ENCODE measurements at places on chromosomes 1 and 21.

DNA sequence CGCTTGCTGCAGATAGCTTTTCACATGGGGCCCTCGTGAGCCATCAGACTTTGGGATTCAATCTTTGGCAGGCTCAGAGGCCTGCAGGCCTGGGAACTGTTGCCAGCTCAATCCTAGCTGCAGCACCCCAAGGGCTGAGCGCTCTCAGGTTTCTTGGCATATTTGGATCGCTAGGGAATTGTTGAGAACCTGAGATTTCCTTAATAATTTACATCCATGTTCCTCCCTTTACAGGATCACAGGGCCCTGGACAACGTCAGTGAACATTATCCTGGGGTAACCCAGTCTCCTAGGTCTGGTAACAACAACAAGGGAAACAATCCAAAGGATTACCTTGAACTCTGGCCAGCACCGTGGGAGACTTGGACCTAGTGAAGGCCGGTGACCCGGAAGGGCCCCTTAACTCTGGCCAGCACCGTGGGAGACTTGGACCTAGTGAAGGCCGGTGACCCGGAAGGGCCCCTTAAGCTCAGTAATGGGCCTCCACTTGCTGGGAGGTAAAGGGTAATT is 49.3 kb upstream of the NEK2 start:
- no peak for DNase-seq

DNA sequence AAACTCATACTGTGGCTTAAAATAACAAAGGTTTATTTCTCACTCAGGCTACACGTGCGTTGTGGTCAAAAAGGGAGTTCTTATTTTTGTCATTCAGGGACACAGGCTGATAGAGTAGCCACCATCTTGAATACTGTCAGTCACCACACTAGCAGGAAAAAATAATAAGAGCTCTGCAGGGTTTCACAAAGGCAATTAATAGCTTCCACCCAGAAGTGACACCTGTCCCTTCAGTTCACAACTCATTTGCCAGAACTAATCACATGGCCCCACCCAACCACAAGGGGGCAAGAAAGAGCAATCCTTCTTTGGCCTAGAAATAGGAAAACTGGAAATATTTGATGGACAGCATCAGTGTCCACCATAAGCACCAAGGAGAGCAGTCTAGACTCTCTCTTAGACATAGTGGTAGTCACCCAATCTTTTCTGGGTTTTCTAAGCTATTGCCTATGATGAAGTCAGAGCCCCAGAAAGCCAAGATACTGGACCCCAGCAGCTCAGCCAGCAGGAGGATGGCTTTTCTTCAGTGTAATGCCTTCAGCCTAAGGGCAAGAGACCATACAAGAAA is 8.2 kb downstream of the HAPLN2 start:
- DNase-seq: peak; percentile 29

GRCh38 chr1:112836642-112837041 is 119.4 kb downstream of the SLC16A1 start:
- DNase-seq: no peak

DNA sequence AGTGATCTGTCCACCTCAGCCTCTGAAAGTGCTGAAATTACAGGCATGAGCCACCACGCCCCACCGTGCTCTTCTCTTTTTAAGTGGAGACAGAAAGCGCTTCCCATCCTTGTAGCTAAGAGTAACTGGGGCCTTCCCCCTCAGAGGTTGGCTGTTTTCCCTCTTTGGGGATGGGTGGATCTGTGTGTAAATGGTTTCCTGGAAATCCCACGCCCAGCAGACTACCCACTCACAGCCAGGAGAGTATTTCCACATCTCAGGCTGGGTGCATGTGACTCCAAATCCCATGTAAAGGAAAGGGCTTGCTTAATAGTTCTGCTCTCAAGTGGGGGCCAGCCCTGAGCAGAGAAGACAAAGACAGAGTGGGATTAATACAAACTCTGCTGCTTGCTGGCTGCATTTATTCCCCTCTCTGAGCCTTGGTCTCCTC is 19.6 kb upstream of the TCEA3 start:
- no peak for DNase-seq

DNA sequence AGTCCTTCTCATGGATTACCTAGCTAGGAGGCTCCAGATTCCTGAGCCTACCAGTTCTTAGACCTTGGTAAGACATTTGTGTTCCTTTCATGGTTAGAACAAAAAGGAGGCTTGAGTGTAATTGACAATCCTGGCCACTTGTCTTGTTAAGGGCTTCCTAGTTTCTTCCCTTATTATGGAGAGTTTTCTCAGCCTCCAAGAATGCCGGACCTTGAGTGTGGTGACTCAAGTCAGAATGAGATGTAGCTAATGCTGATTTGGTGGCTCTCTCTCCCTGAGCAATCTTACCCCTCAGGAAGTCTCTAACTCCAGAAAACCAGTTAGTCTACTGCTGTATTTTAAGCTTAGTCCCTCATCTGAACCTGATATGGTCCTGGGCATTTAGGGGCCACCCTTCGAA is 14.3 kb downstream of the CHI3L2 start:
- DNase-seq: no peak

Data from activated T-cell treated with anti-CD3 and anti-CD28 coated beads for 24 hours (primary cell).